Stimulated activated CD4-positive, alpha-beta T cell treated with anti-CD3 and anti-CD28 coated beads, TNF-alpha, amount 100 ng/mL, for 1 hour (primary cell): ENCODE measurements at places on chromosomes 3 and 15.

GRCh38 chr3:149090907-149091306 lies 4.6 kb upstream of the HLTF start:
- no peak for DNase-seq

DNA sequence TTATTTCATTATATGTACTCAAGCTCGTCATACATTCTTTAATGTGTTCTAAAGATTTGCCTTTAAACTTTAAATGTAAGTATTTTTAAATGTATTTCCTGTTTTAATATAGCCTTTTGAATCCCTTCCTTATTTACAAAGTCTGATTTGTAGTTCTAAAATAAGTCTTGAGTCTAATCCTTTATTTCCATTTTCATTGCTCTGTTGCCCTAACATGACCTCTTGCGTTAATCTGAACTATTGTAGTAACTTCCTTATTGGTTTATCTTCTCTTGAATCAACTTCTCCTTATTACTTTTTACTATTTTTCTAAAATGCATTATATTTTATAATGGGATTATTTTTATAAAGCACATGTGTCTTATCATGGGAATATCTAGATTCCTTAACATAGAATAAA lies 24.0 kb downstream of the KNL1 start:
- DNase-seq = no peak

GRCh38 chr3:182606905-182607504 lies 186.3 kb upstream of the ATP11B start:
- no peak for DNase-seq

DNA sequence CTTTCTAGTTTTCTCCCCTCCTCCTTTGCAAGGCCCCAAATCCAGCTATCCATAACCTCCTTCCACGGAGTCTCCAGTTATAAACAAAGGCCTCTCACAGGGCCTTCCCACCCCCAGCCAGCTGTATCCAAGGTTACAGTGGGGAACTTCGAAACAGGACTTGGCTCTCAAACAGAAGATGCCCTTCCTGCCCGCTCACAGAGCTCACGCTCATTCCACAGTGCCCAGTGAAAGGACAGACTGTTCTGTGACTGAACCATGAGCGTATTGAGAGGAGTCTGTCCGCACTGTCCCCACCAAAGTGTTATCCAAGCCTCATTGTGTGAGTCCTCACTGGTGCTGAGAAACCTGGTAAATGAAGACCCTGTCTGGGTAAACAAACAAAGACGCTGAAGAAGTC lies 35.4 kb downstream of the ARHGAP31 start:
- no peak for DNase-seq

DNA sequence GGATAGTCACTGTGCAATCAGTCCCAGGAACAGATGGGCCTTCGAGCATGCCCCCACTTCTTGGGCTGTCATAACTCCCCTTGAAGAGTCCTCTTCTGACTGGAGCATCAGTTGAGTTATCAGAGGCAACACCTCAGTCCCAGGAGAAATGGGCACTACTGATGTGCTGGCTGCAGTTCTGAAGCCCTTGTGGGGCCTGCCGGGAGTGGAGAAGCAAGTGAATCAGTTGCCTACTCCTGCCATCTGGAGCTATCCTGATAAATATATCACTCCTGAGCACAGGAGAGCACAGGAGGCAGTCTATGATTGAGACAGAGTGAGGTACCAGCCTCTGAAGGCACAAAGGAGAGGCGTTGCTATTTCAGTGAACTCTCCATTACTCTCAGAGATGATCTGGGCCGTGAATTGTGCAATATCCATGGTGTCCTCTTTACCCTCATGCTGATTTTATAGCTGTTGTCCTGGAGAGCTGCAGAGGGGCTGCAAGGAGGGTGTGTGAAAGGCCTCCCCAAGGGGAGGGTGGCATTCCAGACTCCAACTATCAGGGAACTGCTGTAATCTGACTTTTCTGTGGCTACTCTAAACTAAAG lies 344.2 kb upstream of the ROPN1 start:
- no peak for DNase-seq

GRCh38 chr3:140434261-140434905 lies 243.5 kb upstream of the TRIM42 start:
- no peak for DNase-seq

DNA sequence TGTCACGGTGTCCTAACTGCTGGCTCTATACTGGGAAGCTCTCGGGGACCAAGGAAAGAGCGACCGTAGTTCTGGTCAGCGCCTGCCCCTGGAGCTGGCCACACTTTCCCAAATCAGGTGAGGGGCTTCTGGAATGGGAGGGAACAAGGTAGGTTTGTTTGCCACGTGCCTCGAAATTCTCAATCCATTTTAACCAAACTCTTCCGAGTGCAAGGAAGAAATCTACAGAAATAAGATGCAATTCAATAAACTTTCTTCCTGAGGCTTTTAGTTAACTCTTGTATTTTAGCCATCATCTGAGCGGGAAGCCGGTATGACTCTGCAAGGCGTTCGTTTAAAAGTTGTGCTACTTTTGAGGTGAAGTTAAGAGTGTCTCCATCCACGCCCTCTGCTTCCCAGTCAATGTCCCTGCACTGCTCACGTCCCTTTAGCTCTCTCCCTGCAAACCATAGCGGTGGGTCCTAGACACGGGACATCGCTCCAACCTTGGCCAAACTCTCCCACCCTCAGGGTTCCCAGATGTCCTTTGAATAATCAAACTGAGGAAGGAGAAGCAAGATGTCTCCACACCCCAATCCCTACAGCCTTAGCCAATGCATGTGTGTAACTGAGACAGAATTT lies 597 bp downstream of the AGTR1 start:
- no peak for DNase-seq
